ENCODE measurements at places on chromosomes 7 and 10.

DNA sequence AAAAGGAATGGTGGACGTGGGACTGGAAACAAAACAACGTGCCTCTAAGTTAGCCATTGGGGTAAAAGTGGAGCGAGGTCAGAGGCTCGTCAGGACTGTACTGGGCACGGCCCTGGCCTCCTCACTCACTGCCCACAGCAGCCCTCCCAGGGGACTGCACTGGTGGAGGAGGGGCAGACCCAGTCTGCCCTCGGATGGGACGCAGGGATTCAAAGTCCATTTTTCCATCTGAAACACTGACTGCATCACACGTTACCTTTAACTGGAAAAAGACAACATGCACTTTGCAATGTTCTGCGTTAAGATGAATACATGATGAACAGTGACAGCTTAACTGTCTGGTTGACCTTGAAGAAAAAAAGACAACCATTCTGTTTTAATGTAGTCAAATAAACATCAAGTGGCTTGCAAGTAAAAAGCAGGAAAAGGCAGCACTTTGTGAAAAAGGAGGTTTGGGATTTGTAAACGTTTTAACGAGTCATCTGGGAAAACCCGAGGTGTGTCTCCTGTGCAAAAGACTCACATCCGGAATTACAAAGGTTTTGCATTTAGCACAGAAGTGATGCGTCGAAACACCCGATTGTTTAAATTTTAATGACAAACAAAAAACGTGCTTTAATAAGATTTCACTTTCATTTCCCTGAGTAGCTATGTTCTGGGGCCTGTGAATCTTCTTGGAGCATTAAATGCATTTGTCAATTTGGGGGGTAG, 18.8 kb downstream of the KLF6 start:
- DNase-seq = peak; percentile 20

DNA sequence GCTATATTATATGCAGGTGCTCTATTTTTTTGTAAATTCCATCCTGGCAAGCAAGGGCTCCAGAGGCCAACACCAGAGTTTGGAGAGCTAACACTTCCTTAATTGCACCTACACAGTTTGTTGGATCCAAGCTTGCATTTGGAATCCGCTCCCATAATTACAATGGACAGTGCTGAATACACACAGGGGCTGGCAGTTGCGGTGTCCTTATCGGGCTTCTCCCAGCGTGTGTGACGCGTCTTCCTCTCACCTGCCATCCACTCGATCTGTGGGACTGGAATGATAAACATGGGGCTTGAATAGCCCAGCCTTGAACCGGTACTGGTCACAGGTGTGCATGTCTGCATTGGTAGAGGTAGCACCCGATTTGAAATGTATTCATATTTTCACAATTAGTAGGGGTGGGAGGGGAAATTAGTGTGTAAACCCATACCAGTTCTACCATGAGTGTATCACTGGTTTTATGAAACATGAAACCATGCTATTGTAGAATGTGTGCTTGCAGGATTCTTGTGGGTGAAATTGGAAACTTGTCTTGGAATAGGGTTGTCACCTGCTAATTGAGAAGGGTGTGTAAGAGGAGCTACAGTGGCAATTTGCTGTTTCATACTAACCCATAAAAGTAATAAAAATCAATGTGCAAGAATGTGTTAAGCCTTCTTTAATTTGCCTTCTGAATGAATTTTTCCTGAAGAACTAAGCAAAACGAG, 316.5 kb downstream of the WDR11 start:
- no peak for DNase-seq

GRCh38 chr7:100126239-100126930, 382 bp upstream of the MBLAC1 start:
- DNase-seq = no peak

GRCh38 chr10:133405844-133406527, 12.0 kb downstream of the MTG1 start:
- DNase-seq = no peak
